ENCODE measurements at places on chromosomes 3 and 15. TPM values are rescaled to one million over a fixed set of nuclear protein-coding genes. Genes with fewer than 3 reads are reported as not detected.

DNA sequence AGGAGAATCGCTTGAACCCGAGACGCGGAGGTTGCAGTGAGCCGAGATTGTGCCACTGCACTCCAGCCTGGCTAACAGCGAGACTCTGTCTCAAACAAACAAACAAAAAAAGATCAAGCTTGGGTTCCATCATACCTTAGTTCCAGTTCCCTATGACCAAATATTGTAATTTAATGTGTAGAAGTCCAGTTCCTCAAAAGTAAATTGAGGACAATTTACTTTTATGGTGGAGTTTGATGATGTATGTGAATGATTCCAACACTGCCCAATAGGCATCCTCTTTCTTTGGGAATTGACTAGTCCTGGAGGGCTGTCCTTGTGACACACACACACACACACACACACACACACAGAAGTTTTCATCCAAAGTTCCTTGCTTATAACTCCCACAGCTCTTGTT is 2.8 kb upstream of the PKM start:
- H3K27me3 ChIP-seq = no peaks in the 10 kb centered on the region
- peaks cover 26% of the 10 kb centered on the region for H3K4me1 ChIP-seq
- H3K4me3 ChIP-seq = no peak overlapping the region
- H3K27ac ChIP-seq = no peak overlapping the region
- DNase-seq = no peak

GRCh38 chr3:192933779-192934460 is 16.3 kb upstream of the MB21D2 start:
- H3K4me3 ChIP-seq = no peak overlapping the region
- no peaks in the 10 kb centered on the region for H3K36me3 ChIP-seq
- no peak overlapping the region for H3K27ac ChIP-seq
- H3K4me1 ChIP-seq = peaks cover 4% of the 10 kb centered on the region

The POPDC2 gene
- 3.4 TPM for total RNA-seq

The ABCF3 gene
- total RNA-seq = 67.8 TPM

GRCh38 chr15:45375836-45376235 is 2.5 kb downstream of the GATM start:
- no peaks in the 10 kb centered on the region for H3K36me3 ChIP-seq
- H3K4me1 ChIP-seq = peaks cover 16% of the 10 kb centered on the region
- no peak for DNase-seq
- no peak overlapping the region for H3K27ac ChIP-seq
- peaks cover 54% of the 10 kb centered on the region for H3K27me3 ChIP-seq
- H3K4me3 ChIP-seq = peak overlapping the region; percentile 4

The RAB5A gene
- 73.4 TPM for total RNA-seq

DNA sequence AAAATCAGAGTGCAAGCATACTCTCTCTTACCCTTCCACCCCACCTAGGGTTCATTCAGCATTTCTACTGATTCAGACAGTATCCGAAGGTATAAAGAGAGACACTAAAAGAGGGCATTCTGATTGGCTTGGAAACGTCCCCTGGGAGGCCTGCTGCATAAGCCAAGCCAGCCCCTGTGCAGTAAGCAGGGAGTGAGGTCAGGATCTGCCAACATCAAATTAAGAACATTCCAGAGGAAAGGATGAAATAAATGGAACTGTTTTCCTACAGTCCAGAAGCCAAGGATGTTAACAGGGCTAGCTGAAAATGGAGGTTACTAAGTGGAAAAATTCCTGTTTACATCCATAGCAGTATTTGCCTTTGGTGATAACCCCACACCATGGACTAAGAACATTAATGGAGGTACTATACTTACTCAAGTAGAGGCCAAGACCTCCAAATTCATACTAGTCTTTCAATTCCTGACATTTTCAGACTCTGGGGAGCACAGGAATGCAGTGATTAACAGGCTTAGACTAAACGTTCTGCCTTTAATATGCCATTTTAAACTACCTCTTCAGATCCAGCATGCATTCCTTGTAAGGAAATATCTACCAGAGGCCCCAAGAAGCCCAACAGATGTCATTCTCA is 34.5 kb downstream of the NPTN start:
- no peaks in the 10 kb centered on the region for H3K27me3 ChIP-seq
- H3K36me3 ChIP-seq = no peaks in the 10 kb centered on the region
- peaks cover 34% of the 10 kb centered on the region for H3K4me1 ChIP-seq

- DNase-seq = no peak
- no peak overlapping the region for H3K4me3 ChIP-seq
- H3K36me3 ChIP-seq = no peaks in the 10 kb centered on the region
Measured at GRCh38 chr15:63008333-63009049, 34.1 kb upstream of the TPM1 start.

- H3K27me3 ChIP-seq = peaks cover 33% of the 10 kb centered on the region
- H3K27ac ChIP-seq = no peak overlapping the region
- no peak for DNase-seq
- no peaks in the 10 kb centered on the region for H3K36me3 ChIP-seq
- peaks cover 9% of the 10 kb centered on the region for H3K4me1 ChIP-seq
Measured at GRCh38 chr15:81573098-81573746, 199.2 kb upstream of the TMC3 start.

- no peaks in the 10 kb centered on the region for H3K36me3 ChIP-seq
- H3K4me1 ChIP-seq = peaks cover 31% of the 10 kb centered on the region
- peak overlapping the region; percentile 67 for H3K27ac ChIP-seq
Measured at GRCh38 chr15:39651881-39652280, 71.0 kb downstream of the THBS1 start.

DNA sequence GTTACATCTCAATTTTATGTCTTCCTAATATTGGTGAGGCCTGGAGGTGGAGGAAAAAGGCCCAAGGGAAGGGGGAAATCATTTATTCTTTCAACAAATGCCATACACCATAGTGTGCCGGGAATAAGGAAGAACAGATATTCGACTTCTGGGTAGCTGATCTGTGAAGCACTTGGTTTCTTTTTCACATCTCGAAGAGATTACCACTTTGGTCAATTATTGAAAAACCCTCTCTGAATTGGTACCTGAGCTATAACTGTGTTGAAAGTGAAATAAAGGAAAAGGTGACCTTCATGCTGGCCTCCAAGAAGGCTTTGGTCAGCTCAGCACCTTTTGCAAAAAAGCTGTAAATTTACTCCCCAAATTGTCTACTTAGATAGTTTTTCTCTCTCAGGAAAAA is 14.2 kb upstream of the MB21D2 start:
- no peaks in the 10 kb centered on the region for H3K27me3 ChIP-seq
- DNase-seq = no peak
- H3K36me3 ChIP-seq = no peaks in the 10 kb centered on the region

The KCNH8 gene
- 1.5 TPM for total RNA-seq

GRCh38 chr15:48721061-48721810 is 75.7 kb upstream of the FBN1 start:
- H3K4me1 ChIP-seq = peaks cover 3% of the 10 kb centered on the region
- no peak for DNase-seq
- H3K27me3 ChIP-seq = no peaks in the 10 kb centered on the region
- H3K36me3 ChIP-seq = peaks cover 5% of the 10 kb centered on the region

GRCh38 chr15:68421798-68422402 is 10.1 kb downstream of the ITGA11 start:
- no peak overlapping the region for H3K27ac ChIP-seq
- H3K27me3 ChIP-seq = peaks cover 3% of the 10 kb centered on the region
- H3K36me3 ChIP-seq = no peaks in the 10 kb centered on the region

- H3K4me3 ChIP-seq = no peak overlapping the region
- H3K27ac ChIP-seq = no peak overlapping the region
- no peaks in the 10 kb centered on the region for H3K36me3 ChIP-seq
- peaks cover 8% of the 10 kb centered on the region for H3K4me1 ChIP-seq
- DNase-seq = no peak
- H3K27me3 ChIP-seq = no peaks in the 10 kb centered on the region
Measured at GRCh38 chr3:182450942-182451787, 342.1 kb upstream of the ATP11B start.

GRCh38 chr3:142650001-142650693 is 54.0 kb downstream of the PLS1 start:
- no peaks in the 10 kb centered on the region for H3K27me3 ChIP-seq
- no peaks in the 10 kb centered on the region for H3K36me3 ChIP-seq
- no peaks in the 10 kb centered on the region for H3K4me1 ChIP-seq
- H3K27ac ChIP-seq = no peak overlapping the region

The SLC2A2 gene
- not detected for total RNA-seq

The ZNF197 gene
- 33.3 TPM for total RNA-seq

DNA sequence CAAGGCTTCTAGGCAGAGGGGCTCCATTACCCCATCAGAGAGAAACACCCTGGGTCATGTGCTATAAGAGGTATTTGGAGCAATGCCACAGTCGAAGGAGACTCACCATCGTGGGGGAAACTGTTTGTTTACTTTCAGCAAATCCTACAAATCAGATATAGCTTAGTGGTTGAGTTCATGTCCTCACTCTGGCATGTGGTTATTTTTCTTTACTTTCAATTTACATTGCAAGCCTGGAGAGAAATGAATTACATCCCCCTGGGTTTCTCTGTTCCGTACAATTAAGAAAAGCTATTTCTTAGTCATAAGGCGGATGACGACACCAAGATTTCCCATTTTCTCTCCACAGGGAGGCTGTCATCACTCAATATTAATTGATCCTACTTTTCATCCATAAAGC is 36.9 kb downstream of the RFTN1 start:
- peaks cover 4% of the 10 kb centered on the region for H3K36me3 ChIP-seq
- no peak for DNase-seq
- H3K27ac ChIP-seq = peak overlapping the region; percentile 63
- peaks cover 42% of the 10 kb centered on the region for H3K4me1 ChIP-seq
- H3K27me3 ChIP-seq = no peaks in the 10 kb centered on the region

DNA sequence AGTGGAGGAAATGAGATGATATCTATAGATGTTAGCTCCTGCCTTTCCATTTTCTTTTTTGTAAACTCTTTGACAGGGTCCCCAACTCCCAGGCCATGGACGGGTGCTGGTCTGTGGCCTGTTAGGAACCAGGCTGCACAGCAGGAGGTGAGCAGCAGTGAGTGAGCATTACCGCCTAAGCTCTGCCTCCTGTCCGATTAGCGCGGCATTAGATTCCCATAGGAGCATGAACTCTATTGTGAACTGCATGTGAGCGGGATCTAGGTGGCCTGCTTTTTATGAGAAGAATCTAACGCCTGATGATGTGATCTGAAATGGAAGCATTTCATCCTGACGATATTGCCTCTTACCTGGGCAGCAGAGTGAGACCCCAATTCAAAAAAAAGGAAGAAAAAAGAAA is 56.8 kb upstream of the CHD2 start:
- no peaks in the 10 kb centered on the region for H3K27me3 ChIP-seq
- no peak overlapping the region for H3K4me3 ChIP-seq
- no peak for DNase-seq
- peaks cover 30% of the 10 kb centered on the region for H3K4me1 ChIP-seq
- no peaks in the 10 kb centered on the region for H3K36me3 ChIP-seq
- no peak overlapping the region for H3K27ac ChIP-seq

DNA sequence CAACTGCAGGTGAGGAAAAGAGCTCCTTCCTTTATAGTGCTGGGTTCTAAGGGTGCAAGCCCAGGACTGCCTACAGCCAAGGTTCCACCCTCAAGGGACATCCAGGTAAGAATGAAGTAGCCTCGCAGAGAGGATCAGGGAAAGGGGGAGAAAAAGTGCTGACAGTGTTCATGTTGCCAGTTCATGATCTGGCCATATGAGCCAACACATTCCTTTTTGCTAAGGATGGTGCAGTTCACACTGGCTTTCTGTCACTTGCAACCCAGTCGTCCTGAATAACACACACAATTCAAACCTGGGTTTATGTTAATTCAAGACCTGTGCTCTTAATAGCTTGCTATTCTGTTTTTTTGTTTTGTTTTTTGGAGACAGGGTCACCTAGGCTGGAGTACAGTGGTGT is 9.0 kb downstream of the CLN6 start:
- no peak overlapping the region for H3K27ac ChIP-seq
- H3K4me1 ChIP-seq = no peaks in the 10 kb centered on the region
- H3K4me3 ChIP-seq = no peak overlapping the region
- H3K36me3 ChIP-seq = peaks cover 33% of the 10 kb centered on the region
- no peak for DNase-seq

DNA sequence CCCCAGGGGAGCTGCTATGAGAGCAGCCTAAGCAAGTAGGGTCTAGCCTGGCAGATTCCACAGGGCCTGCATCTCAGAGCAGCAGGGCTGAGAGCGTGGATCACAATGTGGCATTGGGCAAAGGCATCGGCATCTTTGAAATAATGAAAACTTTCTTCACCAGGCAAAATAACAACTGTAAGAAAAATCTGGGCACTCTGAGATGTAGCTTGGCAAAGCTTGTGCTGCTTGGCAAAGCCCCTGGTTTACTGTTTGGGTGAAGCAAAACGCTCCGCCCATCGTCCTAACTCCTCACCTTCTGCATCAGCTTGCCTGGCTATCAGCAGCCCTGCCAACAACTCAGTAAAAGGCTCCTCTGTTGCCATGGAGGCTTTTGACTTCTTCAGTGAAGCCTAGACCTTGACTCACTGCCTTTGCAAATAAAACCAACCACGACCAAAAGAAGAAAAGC is 212.8 kb upstream of the EIF1B start:
- H3K27ac ChIP-seq = no peak overlapping the region
- H3K36me3 ChIP-seq = no peaks in the 10 kb centered on the region
- no peaks in the 10 kb centered on the region for H3K4me1 ChIP-seq

DNA sequence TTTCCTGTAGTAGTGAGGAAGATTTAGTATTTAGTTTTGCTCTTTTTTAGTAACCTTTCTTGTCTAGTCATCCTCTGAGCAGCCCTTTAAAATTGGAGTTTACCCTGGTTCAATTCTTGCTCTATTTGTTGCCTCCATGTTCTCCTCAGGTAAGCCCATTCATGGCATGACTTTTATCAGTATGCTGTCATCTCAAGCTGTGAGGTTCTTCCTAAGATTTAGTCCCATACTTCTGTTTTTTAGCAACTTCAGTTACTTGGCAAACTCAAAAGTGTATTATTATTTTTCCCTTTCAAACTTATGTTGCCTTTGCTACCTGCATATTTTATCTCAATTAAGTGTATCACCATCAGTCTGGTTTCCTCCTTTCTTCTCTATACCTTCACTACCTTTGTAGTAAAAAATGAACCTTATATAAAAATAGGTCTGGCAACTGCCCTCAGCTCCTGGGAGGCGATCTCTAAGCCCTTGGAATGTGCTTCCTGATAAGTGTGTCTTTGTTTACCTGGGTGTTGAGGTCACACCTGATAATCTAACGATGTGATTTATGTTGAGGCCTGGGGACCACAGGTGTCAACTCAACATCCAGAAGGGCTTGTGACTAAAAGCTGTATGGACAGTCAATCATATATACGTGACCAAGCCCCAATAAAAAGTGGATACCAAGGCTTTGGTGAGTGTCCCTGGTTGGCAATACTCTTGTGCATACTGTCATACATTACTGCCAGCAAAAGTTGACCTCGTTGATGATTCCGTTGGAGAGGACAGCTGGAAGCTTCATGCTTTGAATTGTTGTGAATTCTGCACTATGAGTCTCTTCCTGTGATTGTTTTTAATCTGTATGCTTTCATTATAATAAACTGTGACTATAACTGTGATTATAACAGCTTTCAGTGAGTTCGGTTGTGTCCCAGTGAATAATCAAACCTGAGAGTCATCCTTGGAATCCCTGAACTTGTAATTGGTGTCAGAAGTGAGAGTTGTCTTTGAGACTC is 3.9 kb downstream of the NSUN3 start:
- no peaks in the 10 kb centered on the region for H3K27me3 ChIP-seq
- no peak overlapping the region for H3K27ac ChIP-seq

- H3K27ac ChIP-seq = peak overlapping the region; percentile 94
- H3K4me1 ChIP-seq = peaks cover 84% of the 10 kb centered on the region
- H3K27me3 ChIP-seq = no peaks in the 10 kb centered on the region
- H3K36me3 ChIP-seq = peaks cover 8% of the 10 kb centered on the region
Measured at GRCh38 chr3:11583638-11584046, 60.1 kb downstream of the VGLL4 start.

The GALNT15 gene
- 0.11 TPM for total RNA-seq

The TRAK1 gene
- 50.3 TPM for total RNA-seq

- no peaks in the 10 kb centered on the region for H3K27me3 ChIP-seq
- H3K36me3 ChIP-seq = no peaks in the 10 kb centered on the region
- peak overlapping the region; percentile 55 for H3K4me3 ChIP-seq
- peaks cover 16% of the 10 kb centered on the region for H3K4me1 ChIP-seq
- no peak for DNase-seq
Measured at GRCh38 chr15:59691194-59691805, 2.2 kb upstream of the BNIP2 start.
